ENCODE measurements at places on chromosomes 2 and 18. TPM values are rescaled to one million over a fixed set of nuclear protein-coding genes. Genes with fewer than 3 reads are reported as not detected.

DNA sequence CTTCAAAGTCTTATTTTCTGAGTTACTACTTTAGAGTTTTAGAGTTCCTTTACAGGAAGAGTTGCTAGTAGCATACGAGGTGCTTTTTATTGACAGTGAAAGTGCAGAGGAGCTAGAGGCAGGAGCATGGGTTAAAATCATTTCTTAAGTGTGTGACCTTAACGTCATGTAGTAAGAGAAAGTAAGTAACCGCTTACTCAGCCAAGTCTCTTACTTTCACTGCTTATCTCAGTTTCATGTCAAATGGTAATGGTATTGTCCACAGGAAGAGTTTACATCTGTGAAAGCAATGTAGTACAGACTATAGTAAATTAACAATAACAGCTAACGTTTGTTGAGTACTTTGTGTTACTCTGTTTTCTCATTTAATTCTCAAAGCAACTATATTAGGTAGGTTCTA lies 12.6 kb downstream of the NDUFAF7 start:
- DNase-seq, result no peak

DNA sequence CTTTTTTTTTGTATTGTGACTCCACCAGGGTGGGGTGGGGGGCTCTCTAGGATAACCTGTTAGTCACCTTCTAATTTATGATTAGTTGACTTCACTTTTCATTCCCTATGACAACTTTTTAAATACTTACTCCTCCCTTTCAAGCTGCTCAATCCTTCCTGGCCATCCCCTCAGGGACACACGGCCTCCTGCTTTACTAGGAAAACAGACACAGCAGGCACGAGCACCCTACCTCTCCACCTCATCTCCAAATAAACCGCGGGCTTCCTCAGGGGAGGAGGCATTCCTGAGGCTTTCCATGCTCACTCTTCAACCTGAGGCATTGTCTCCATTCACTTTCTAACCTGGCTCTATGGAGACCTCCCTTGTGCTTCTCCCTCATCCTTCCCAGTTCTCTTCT lies 33.0 kb downstream of the B4GALT6 start:
- no peak for DNase-seq

- no peak for DNase-seq
These were observed 71.8 kb downstream of the ID2 start for GRCh38 chr2:8753609-8754008.

DNA sequence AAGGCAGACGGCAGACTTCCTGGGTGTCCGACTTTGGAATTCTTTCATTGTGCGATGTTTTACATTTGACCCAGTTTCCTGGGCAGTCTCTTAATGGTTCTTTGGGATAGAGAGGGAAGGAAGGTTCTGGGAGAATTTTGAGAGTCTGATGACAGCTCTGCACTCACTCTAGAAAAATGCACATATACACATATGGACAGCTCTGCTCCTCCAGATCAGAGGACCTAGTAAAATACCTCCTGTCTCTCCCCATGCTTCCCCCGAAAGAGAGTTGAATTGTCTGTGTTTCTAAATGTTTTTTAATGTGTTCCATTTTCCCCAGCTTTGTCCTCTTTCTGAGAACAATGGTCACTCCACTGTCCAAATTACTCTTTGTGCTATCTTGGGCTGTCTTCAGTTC lies 102.0 kb upstream of the CXCR4 start:
- DNase-seq, result no peak

- no peak for DNase-seq
These were observed 130.2 kb downstream of the FAM124B start for GRCh38 chr2:224271617-224272236.

- no peak for DNase-seq
These were observed 68.6 kb downstream of the MAPK4 start for GRCh38 chr18:50628533-50628905.

The SIX2 gene
- 2.3 TPM for total RNA-seq

DNA sequence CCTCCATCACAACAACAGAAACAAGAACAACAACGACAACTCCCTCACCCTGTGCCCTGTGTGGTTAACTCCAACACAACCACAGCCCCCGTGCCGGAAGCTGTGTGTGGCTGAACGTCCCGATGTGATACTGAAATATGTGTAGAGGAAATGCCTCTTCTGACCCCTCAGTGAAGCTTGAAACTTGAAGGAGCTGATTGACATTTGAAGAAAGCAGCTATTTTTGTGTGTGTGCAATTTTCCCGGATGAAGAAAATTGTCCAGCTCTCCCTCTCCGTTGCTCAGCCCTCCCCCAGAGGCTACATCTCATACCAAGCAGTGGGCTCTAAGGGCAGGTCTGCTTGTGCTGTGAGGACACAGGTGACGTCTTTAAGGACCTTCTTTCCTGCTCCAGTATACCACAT lies 173.8 kb downstream of the ICOS start:
- no peak for DNase-seq

GRCh38 chr2:218983934-218984238 lies 1.1 kb downstream of the FEV start:
- no peak for DNase-seq

DNA sequence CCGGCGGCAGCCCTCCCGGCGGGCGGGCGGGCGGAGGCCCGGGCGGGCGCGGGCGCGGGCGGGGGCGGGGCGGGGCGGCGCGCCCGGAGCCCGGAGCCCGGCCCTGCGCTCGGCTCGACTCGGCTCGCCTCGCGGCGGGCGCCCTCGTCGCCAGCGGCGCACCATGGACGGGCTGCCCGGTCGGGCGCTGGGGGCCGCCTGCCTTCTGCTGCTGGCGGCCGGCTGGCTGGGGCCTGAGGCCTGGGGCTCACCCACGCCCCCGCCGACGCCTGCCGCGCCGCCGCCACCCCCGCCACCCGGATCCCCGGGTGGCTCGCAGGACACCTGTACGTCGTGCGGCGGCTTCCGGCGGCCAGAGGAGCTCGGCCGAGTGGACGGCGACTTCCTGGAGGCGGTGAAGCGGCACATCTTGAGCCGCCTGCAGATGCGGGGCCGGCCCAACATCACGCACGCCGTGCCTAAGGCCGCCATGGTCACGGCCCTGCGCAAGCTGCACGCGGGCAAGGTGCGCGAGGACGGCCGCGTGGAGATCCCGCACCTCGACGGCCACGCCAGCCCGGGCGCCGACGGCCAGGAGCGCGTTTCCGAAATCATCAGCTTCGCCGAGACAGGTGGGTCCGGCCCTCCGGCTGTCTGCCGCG lies at the start of gene INHBB:
Gene INHBB, plus strand, starts transcription at position 111 of the 641 bp plus-strand sequence. Its CDS starts 53 bp downstream, at position 164.
- DNase-seq, result no peak

DNA sequence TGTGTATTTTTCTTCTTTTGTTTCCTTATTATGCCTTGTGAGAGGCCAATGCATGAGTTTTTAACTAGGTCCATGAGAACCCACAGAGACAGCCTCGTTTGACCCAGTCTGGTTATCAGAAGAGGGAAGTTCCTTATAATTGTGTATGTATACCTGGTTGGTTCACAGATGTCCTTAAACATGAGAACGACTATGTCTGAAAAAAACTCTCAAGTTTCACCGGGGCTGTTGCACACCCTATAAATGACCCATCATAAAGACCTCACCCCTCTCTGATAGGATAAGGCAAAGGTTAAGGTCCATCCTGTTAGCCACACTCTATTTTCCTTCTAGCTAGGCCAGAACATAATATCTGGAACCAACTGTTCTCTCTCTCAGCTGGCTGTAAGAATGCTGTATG lies 42.7 kb upstream of the MSH2 start:
- no peak for DNase-seq

GRCh38 chr2:187051350-187051749 lies 202.4 kb upstream of the ZSWIM2 start:
- no peak for DNase-seq
